ENCODE measurements at places on chromosomes 7 and 10. TPM values are rescaled to one million over a fixed set of nuclear protein-coding genes. Genes with fewer than 3 reads are reported as not detected.

DNA sequence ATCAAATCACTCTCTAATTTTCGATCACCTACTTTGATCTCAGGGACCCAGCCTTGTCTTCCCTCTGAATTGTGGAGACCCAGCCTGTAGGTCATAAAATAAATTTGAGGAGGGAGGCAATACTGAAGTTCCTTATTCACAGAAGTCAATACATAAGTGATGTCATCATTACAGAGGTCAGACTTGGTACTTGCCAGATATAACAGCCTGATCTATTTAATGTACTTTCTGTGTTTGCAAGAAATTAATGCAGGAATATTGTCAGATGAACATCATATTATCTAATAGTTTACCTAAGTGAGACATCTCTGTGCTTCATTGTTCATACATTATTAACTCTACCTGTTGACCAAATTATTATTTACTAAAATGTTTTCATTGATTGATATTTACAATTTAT lies 105.6 kb downstream of the GPAM start:
- DNase-seq, result no peak

- DNase-seq, result no peak
These were observed 9.1 kb downstream of the TSPAN14 start for GRCh38 chr10:80462981-80463741.

GRCh38 chr7:155753446-155753965 lies 58.8 kb downstream of the SHH start:
- DNase-seq, result no peak

DNA sequence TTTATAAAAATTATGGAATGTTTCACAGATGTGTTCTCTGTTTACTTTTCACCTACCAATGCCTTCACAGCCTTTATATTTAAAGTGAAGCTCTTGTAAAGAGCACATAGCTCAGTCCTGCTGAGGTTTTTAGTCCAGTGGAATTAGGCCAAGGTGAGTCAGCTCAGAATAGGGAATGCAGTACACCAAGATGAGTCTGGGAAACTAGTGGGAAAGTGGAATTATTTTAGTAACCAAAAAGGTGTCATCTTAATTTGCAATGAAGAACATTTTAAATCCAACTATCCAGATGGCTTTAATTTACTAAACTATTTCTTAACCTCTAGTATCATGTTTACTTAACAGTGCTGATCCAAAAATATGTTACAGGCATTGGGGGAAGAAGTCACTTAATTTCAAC lies 236.3 kb upstream of the CTBP2 start:
- no peak for DNase-seq

GRCh38 chr7:95191795-95192194 lies 132.5 kb downstream of the PON1 start:
- no peak for DNase-seq

- no peak for DNase-seq
These were observed 1.5 kb downstream of the DUSP5 start for GRCh38 chr10:110498982-110499795.

- no peak for DNase-seq
These were observed 277.0 kb downstream of the ACTR3B start for GRCh38 chr7:153036396-153037063.

- DNase-seq, result no peak
These were observed 35.4 kb upstream of the NPFFR1 start for GRCh38 chr10:70319183-70319582.

DNA sequence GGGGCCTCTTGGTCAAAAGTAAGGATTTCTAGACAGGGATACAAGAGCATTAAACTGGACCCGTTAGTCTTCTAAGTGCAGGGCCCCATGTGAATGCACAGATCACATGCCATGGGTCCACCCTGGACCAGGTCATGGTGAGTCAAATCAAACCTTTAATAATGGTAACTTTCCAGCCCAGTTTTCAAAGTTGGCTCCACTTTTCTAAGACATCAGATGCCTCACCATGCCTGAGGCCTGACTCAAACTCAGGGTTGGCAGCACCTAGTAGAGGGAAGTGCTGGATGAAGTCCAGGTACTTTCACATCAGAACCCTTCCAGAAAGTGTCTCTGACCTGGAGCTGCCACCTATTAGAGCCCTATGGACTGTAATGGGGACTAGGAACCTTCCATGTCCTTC lies 9.7 kb upstream of the SMIM30 start:
- DNase-seq, result no peak

DNA sequence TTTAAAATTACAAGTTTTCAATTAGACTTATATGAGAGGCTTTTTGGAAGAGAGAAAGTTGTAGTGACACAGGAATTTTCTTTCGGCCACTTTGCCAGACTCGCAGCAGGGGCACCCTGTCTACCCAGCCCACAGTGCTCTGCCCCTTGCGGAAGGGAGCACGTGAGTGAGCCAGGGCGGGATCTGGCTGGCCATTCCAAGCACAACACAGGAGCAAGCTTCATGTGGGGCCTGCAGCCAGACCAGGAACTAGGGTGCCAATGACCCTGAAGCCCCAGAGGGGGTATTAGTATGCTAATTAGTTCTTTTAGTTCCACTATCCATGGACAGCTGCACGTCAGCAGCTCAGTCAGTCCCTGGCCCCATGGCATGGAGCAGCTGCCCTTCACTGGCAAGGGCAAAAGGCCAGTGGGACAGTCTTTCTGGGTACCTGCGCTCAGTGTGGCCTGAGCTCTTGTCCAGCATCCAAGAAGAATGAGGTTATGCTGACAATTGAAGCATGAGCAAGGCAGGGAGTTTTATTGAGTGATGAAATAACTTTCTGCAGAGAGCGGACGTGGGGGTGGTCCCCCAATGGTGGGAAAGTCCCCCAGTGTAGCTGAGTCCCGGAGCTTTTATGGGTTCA lies 251.1 kb upstream of the CSTF2T start:
- no peak for DNase-seq

DNA sequence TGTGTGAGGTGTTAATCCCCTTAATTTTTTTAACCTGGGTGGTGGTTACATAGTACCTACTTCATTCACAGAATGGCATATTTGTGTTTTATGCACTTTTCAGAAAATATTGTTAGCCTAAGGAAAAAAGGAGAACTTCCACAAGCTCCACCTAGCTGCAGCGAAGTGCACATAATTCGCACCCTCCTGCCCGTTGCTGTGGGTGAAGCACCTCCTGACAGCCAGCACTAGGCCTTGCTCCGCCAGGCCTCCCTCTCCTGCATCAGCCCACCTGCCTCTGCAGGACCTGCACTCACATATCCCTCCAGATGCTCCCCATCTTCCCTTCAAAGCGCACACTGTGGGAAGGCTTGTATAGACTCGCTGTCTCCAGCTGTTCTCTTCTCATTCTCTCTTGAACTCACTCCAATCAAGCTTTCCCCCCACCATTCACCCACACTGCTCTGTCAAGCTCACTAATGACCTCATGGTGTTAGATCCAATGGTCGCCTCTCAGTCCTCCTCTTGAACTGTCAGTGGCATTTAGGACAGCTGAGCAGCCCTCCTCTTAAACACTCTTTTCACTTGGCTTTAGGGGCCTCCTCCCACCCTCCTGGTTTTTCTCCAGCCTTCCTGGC lies 20.7 kb upstream of the GRID1 start:
- DNase-seq, result no peak

DNA sequence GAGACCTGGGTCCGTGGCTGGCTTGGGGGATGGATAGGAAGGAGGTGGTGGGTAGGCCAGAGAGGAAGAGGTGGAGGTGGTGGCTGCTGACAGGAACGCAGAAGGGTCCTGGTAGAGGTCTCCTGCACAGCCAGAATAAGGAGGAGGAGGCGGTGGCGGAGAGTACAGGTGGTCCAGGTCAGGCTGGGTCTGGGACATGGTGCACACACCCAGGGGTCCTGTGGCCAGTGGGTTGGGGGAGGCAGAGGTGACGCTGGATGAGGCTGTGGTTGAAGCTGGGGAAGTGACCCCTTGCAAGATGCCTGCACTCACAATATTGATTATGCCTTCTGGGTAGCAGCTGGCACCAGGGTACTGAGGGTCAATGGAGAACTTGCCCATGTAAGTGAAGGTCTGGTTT lies 2.2 kb downstream of the EGR2 start:
- DNase-seq, result no peak

- DNase-seq, result no peak
These were observed 73.5 kb downstream of the MKI67 start for GRCh38 chr10:128052696-128053095.

GRCh38 chr10:114975091-114975490 lies 37.1 kb downstream of the TRUB1 start:
- DNase-seq, result no peak

GRCh38 chr7:155021699-155022145 lies 18.8 kb upstream of the PAXIP1 start:
- DNase-seq, result no peak

DNA sequence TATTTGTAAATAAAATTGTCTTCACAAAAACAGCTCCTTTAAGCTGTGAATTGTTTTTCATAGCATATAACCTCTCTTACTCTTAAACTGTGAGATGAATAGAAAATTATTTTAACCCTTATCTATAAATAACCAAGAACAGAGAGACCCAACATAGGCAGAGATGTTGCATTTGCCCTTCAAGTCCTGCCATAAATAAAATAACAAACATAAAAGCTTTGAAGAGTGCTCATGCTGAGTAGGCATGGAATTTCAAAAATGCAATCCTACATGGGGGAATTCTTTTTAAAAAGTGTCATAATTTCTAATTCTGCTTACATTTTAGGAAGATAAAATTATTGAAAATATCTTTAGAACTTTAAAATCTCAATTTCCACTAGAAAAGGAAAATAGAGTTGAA lies 124.1 kb upstream of the FERD3L start:
- no peak for DNase-seq

GRCh38 chr10:48898426-48898825 lies 41.2 kb downstream of the LRRC18 start:
- no peak for DNase-seq

- DNase-seq, result no peak
These were observed 115.5 kb upstream of the CREB5 start for GRCh38 chr7:28296571-28297483.

DNA sequence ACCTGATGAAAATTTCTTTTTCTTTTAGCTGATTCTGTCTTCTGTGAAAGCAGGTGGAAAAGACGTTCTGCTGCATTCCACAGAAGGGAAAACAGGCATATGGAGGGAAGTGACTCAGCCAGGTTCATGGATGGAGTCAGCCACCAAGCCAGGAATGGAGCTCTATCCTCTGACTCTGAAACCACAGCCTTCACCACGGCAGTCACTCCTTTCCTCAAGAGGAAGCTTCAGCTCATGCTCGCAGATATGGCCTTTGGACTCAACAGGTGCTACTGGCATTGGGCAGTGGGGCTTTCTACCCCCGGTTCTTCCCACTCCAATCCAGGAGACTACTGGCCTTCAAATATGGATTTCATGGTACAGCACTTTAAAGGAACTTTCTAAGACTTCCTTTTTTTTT lies 11.5 kb upstream of the PLAU start:
- no peak for DNase-seq

DNA sequence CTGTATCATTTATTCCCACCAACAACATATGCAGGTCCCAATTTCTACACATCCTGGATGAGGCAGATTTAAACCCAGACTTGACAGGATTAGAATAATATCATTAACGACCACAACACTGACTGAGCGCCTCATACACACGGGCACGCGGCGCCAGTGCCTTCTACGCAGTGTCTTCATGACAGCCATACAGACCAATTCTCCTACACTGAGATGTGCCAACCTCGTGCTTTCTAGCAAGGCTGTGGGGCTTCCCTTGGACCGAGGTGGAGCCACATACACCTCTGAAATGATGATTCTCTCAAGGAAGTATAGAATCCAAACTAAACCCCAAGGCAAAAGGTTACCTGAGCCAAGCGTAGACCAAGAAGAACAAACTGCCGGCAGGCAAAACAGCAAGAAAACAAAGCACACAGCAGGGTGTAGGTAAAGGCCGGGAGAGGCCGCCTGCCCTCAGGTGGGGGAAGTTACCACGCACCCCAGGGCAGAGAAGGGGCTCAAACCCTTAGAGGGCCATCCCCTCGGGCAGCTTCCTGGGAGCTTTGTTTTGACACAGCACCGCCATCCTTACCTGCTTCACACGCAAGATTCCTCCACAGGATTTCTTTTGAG lies 75.8 kb downstream of the DLG5 start:
- DNase-seq, result no peak

DNA sequence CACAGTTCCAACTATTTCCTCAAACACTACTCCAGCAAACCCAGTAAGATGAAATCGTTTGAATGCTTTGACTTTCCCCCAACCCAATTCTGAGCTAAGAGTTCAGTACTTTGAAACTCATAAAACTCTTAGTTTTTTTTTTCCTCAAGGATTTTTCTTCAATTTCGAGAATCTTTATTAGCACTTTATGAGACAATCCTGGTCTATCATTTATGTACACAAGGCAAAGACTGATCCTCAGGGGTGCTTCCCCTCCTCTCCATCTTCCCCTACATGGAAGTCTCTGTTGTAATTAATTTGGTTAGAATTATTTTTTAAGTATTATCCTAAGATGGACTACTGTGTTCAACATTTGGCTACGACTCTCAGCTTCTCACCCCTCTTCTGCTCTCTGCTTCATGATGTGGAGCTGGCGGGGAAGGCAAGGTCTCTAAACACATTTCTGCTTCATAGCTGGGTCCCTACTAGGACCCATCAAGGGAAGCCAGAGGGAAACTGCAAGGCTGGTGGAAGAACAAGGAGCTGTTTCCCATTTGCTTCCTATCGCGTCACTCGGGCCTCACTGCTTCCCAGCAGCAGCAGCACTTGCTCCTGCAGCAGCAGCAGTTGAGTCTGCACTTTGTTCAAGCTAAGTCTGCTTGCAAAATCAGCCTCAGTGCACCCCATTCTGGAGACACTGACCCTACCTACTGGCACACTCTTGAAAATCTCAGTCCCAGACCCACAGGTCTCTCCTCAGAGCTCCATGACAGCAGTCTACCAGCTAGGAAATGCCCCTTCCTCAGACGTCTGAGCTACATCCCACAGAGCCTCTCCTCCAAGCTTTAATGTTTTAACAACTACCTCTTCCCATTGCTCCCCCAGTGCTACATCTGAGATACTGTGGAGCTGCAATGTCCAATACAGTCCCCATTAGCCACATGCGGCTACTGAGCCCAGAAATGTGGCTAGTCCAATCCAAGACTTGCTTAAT lies 90.0 kb downstream of the CHCHD3 start:
- DNase-seq, result no peak

AFAP1L2 gene
- 41.6 TPM for polyA plus RNA-seq

CPN1 gene
- 3.1 TPM for polyA plus RNA-seq

RBP3 gene
- 0.07 TPM for polyA plus RNA-seq

CPA4 gene
- 0.27 TPM for polyA plus RNA-seq

BHLHA15 gene
- polyA plus RNA-seq, result 0.42 TPM

PRTFDC1 gene
- polyA plus RNA-seq, result 33.5 TPM

SH3PXD2A gene
- 36.2 TPM for polyA plus RNA-seq

RARRES2 gene
- polyA plus RNA-seq, result 63.1 TPM

CALHM3 gene
- not detected for polyA plus RNA-seq

Data from renal cortex interstitium (tissue), 15 donors.